ENCODE measurements at places on chromosomes 12 and 14. TPM values are rescaled to one million over a fixed set of nuclear protein-coding genes. Genes with fewer than 3 reads are reported as not detected.

GRCh38 chr14:74637178-74637550 lies 25.1 kb upstream of the LTBP2 start:
- no peak for DNase-seq

GRCh38 chr12:132558042-132558856 lies 52.1 kb downstream of the LRCOL1 start:
- no peak for DNase-seq

GRCh38 chr14:104136472-104137296 lies 1.7 kb upstream of the KIF26A start:
- no peak for DNase-seq

DNA sequence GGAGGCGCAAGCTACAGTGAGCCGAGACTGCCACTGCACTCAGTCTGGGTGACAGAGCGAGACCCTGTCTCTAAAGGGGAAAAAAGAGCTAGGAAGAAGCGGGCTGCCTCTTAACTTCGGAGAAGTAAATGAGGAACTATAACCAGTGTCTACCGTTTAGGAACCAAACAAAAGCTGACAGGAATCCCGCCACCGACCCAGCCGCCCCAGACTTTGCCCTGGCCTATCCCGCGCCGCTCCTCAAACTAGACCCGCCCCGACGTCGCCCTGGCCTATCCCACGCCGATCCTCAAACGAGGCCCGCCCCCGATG lies 568 bp upstream of the SIVA1 start:
- no peak for DNase-seq

DNA sequence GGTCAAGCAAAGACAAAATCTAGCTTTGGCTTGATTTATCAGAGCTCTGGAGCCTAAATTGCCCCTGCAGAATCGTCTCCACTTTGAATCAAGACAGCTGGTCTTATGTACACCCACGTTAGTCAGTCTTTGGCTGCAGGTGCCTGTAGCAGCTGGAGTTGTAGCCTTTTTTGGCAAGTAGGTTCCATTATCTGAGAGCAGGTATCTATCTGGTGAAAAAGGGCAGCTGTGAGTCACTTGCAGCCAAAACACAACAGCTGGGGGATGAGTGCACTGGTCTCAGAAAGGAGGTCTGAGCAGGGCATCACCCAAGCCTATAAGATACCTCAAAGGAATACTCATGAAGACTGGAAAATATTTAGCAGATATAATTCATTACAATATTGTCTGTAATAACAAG lies 43.6 kb upstream of the KCNH5 start:
- no peak for DNase-seq

DNA sequence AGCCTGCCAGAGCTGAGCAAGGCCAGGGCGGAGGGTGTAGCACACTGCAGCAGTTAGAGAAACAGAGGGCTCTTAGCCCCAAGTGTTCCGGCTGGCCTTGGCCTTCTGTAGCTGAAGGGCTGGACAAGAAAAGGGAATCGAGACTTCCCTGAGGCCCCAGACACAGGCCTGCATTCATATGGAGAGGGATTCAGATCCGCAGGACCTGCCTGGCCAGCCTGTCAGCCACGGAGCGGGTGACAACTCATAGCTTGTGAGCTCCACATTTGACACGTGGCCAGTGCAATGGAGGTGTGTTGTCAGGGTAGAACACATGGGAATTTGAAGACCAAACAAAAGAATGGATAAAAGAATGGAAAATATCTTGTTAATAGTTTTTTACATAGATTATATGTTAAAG lies 182.2 kb upstream of the GSC start:
- DNase-seq, result no peak

- no peak for DNase-seq
These were observed 22.8 kb downstream of the GALNT8 start for GRCh38 chr12:4743046-4743445.

GRCh38 chr14:21109377-21110138 lies 8.7 kb downstream of the TMEM253 start:
- no peak for DNase-seq

The SOCS2 gene
- 32.6 TPM for polyA plus RNA-seq

The LYZ gene
- 53.0 TPM for polyA plus RNA-seq
